T-cell (primary cell): ENCODE measurements at places on chromosomes 5 and 9.

DNA sequence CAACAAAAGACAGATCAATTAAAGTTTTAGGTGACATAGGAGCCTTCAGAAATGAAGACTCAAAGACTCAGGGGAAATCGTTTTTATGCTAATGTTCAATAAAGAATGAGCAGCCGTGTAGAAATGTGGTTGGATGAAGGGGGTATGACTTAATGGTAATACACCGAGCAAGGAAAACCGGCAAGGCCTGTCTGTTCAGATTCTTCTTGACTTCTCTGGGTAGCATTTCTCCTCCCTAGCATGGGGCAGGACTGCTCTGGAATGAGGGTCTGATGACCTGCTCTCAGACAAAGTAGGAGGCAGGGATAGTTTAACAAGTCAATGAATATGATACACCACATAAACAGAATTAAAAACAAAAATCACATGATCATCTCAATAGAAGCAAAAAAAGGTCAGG, 487.4 kb downstream of the ZNF608 start:
- DNase-seq, result no peak

DNA sequence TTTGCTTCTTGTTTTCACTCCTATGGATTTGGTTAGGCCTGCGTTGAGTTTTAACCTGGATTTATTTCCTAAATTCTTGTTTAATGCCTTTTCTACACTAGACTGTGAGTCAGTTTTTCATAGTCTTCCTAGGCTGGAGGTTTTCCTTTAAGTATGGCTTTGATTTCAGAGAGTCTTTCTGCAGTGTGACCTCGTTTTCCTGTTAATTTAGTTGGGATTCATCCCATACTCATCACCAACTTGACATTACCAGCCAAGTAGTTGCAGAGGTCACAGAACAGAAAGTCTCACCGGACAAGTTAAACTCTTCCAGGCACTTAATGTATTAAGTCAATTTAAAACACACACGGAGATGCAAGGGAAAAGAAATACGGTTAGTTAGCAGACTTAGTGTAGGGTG, 29.7 kb upstream of the AUH start:
- no peak for DNase-seq

GRCh38 chr5:58198330-58198729, 261.6 kb downstream of the PLK2 start:
- DNase-seq, result no peak

GRCh38 chr9:116153765-116154333, at the start of gene PAPPA:
PAPPA (plus strand) TSS chr9:116153791; CDS start chr9:116154173, 382 bp downstream.
- no peak for DNase-seq

GRCh38 chr5:103587185-103587748, 24.7 kb upstream of the NUDT12 start:
- DNase-seq, result no peak

DNA sequence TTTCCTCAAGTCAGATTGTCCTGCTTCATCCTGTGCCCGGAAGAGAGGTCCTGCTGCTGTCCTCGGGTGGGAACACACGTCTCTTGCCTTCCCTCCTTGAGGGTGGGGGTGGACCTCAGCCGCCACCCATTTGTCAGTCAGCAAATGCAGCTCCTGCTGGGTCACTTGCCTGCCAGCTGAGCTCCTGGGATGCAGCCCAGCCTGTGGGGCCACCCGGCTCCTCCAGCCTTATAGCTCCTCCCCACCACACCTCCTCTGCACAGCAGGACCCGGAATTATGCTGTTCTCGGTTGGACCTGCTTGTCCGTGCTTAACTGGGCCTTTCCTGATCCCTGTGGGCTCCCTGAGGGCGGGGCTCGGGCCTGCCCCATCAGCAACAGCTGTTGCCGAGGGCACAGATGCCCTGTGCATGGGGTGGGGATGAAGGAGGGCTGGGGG, 52.7 kb downstream of the RXRA start:
- no peak for DNase-seq

- DNase-seq, result no peak
Measured at GRCh38 chr9:111582888-111583287, 16.6 kb downstream of the PTGR1 start.

DNA sequence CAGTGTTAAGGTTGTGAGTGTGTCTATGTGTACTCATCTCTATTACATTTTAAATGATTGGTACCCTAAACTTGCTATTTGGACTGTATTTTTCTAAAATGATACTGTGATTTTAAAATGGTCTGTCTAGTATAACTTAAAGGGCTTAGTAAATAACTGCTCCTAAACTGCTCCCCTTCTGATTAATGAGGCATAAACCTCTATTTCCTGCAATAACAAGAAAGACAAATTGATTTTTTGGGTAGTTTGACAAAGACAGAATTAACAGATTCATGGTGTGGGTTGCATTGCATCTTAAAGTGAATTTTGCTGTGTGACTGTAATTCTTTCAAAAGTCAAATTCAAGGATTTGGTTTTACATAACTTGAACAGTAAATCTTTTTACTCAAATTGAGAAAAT, 8.1 kb upstream of the LRRTM2 start:
- DNase-seq, result no peak

- DNase-seq, result no peak
Measured at GRCh38 chr5:123844873-123845272, 332.9 kb downstream of the CSNK1G3 start.

GRCh38 chr9:224026-224425, 9.4 kb downstream of the DOCK8 start:
- DNase-seq, result no peak

GRCh38 chr9:98402019-98402840, 146.8 kb upstream of the TBC1D2 start:
- no peak for DNase-seq

GRCh38 chr9:18905028-18905882, 127.8 kb downstream of the SAXO1 start:
- no peak for DNase-seq

- DNase-seq, result no peak
Measured at GRCh38 chr5:1719860-1720259, 79.8 kb downstream of the MRPL36 start.

DNA sequence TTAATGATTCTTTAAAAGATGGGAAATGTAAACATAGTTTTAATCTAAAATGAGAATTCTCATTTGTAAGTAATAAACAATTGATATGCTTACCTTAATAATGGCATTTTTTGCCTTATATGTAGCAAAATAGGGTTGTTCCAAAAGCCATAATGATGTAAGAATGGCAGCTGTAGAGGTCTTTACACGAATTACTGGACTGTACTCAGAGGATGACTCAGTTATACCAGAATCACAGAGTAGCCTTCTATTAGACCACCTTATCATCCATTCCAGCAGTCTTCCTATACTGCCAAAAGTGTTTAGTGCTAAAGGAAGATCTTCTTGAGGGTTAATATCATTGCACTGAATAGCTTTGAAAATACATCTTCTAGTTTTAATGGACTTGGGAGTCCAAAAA, 66.5 kb downstream of the CPLANE1 start:
- DNase-seq, result no peak

GRCh38 chr5:95081500-95081960, 203.4 kb downstream of the MCTP1 start:
- peak; percentile 18 for DNase-seq

- no peak for DNase-seq
Measured at GRCh38 chr9:14542071-14542470, 151.2 kb downstream of the ZDHHC21 start.

- no peak for DNase-seq
Measured at GRCh38 chr5:107806705-107807104, 136.0 kb upstream of the EFNA5 start.

- DNase-seq, result no peak
Measured at GRCh38 chr5:108730617-108731340, 16.9 kb upstream of the FER start.

DNA sequence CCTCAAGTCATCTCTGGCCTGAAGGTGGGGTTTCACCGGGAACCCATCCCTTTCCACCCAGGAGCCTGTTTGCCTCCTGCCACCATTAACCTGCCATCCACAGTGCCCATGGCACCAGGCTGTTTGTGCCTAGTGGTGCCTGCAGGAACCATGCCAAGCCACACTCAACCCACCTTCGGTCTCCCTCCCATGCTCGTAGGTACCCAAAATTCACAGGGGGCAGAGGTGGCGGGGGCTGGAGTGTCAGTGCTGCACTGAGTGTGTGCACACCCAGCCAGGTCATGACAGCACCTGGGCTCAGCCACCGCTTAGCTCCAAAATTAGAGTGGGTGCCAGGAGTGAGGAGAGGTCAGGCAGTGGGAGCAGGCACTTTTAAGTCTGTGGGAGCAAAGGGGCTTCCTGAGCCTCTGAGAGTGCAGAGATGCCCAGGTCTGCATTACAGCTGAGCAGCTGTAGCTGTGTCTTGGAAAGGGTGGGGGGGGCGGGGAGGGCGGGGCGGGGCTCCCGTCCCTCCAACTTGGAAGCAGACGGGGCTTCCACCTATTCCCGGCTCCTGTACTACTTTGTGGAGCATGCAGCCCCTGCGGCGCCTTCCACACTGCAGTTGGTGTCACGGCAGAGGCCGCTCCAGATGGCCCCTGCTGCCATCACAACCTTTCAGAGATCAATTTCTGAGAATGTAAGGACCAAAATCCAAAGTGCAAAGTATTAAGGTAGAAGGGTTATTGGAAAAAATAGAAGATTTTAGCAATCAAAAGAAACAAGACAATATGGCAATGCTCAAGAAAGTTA, 2396.8 kb upstream of the C9orf72 start:
- no peak for DNase-seq

- DNase-seq, result no peak
Measured at GRCh38 chr5:133527311-133527710, 85.0 kb downstream of the FSTL4 start.

DNA sequence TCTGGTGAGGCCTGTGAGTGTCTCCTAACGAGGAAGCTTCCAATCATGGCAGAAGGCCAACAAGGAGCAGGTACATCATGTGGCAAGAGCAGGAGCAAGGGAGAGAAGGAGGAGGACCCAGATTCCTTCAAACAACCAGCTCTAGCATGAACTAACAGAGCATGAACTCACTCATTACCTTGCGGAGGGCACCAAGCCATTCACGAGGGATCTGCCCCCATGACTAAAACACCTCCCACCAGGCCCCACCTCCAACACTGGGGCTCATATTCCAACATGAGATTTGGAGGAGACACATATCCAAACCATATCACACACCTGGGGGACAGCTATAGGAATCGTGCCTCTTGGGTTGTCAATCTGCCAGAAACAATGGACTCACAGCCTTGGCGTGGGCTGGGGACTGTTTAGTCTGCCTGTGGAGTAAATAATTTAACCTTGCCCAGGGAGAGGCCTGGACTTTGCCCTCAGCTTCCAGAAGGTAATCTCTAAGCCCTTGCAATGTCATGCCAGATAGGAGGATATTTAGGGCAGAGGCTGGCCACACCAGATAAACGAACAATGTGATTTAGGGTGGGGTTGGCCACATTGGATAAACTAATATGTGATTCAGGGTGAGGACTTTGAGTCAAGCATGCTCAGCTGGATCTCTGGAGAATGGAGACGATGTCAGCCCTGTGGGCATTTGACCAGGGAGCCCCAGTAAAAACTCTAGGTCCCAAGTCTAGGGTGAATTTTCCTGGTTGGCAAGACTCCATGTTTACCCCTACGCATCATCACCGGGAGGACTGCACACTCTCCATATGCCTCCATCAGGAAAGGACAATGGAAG, 13.6 kb upstream of the VDAC1 start:
- DNase-seq, result no peak

- DNase-seq, result no peak
Measured at GRCh38 chr9:137828527-137829259, 48.9 kb upstream of the CACNA1B start.

DNA sequence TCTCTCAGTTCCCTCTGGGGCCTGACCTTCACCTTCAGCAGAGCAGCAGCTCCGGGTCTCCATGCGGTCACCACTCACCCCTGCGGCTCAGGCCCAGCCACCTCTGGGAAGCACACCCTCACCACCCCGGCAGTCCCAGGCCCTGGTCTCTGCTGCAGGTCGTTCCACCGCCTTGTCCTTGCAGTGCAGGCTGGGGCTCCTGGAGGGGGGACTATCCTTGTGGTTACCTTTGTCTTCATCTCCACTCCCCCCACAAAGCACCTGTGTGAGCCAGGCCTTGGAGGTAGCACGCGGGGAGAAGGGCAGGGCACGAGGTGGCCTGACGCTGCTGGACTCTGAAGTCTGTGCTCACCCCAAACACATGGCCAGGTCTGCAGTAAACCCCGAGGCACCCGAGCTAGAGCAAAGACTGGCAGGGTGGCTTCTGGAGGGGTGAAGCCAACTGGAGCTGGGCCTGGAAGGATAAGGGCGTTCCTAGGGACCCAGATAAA, 33.2 kb upstream of the RXRA start:
- no peak for DNase-seq

- no peak for DNase-seq
Measured at GRCh38 chr5:151255621-151256286, 2.8 kb downstream of the GM2A start.

DNA sequence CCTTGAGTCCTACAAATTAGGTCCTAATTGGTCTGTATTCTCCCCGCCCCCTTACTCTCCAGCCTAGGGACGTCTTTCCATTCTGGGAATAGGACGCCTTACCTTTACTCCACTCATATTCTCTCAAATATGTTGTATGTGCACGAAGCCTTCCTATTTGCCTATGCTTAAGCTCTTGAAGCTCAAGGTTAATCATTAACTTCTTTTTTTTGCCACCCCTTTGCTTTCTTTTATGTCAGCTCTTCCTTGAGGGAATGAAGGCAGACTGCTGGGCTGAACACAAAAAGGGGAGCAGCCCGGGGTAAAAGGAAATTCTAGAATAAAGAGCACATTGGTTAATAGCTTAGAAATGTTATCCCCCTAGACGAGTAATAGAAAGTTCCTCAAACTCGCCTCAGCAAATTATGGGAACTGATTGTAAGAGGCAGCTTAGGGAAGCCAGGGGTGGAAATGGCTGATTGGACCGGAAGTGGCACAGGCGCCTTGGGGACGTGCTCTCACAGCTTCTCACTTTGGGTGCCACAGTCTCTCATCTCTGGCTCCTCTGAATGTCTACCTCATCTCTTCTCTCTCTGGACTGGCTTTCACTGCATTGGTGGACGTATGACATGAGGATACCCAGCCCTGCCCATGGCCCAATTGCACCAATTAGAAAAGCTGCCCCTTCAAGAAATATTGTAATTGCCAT, 122.3 kb upstream of the IL12B start:
- DNase-seq, result no peak

DNA sequence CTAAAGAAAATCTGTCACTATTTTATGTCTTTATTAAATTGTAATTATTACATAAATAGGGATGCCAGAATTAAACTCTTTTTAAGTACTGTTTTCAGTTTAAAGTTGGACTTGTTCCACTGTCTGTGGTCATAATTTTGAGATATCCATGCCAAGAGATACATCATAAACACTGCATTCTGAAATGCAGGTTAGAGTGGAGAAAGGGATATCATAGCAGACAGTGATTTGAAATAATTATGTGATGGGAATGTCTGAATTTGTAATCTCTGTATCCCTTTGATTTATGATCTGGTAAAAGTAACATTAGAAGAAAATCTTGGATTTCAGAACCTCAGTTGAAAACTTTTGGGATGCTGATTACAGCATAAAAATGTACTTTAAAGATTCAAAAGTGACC, 222.1 kb downstream of the GOLPH3 start:
- DNase-seq, result no peak

- DNase-seq, result no peak
Measured at GRCh38 chr5:156951359-156951758, 11.7 kb downstream of the TIMD4 start.

- DNase-seq, result no peak
Measured at GRCh38 chr9:128142596-128142995, 6.7 kb upstream of the LCN2 start.

- no peak for DNase-seq
Measured at GRCh38 chr5:174424219-174425053, 299.9 kb upstream of the MSX2 start.

GRCh38 chr9:122213589-122214413, 15.0 kb downstream of the LHX6 start:
- DNase-seq, result peak; percentile 34
